CD4-positive, alpha-beta memory T cell (primary cell): ENCODE measurements at places on chromosomes 12 and 14. TPM values are rescaled to one million over a fixed set of nuclear protein-coding genes. Genes with fewer than 3 reads are reported as not detected.

PROX2 gene
- polyA plus RNA-seq: not detected

MANSC4 gene
- polyA plus RNA-seq: not detected

SCN8A gene
- 0.04 TPM for polyA plus RNA-seq

GON7 gene
- 28.8 TPM for polyA plus RNA-seq

VWF gene
- 0.15 TPM for polyA plus RNA-seq

RPL10L gene
- polyA plus RNA-seq: not detected

ZNF384 gene
- 14.4 TPM for polyA plus RNA-seq

COCH gene
- polyA plus RNA-seq: 1.8 TPM

EMC9 gene
- 11.4 TPM for polyA plus RNA-seq

CLEC9A gene
- polyA plus RNA-seq: not detected

ZNF10 gene
- 8.1 TPM for polyA plus RNA-seq

MGST1 gene
- not detected for polyA plus RNA-seq

BIN2 gene
- polyA plus RNA-seq: 309 TPM
